Activated naive CD4-positive, alpha-beta T cell treated with Interleukin-2 at 50 U/mL for 16 hours (primary cell): ENCODE measurements at places on chromosomes 6 and 20.
A peak's percentile ranks its signal among the peaks of the same experiment; 100 is the strongest.

GRCh38 chr6:170111141-170111664 lies 179.7 kb downstream of the DLL1 start:
- DNase-seq: no peak

GRCh38 chr6:90249034-90249433 lies 47.6 kb downstream of the BACH2 start:
- DNase-seq: peak; percentile 23

GRCh38 chr20:57682184-57683101 lies 27.4 kb downstream of the PMEPA1 start:
- DNase-seq: no peak

- DNase-seq: no peak
These were observed 611 bp upstream of the TM9SF4 start for GRCh38 chr20:32108814-32109391.

- no peak for DNase-seq
These were observed 111.1 kb downstream of the FOXC1 start for GRCh38 chr6:1720620-1721322.

DNA sequence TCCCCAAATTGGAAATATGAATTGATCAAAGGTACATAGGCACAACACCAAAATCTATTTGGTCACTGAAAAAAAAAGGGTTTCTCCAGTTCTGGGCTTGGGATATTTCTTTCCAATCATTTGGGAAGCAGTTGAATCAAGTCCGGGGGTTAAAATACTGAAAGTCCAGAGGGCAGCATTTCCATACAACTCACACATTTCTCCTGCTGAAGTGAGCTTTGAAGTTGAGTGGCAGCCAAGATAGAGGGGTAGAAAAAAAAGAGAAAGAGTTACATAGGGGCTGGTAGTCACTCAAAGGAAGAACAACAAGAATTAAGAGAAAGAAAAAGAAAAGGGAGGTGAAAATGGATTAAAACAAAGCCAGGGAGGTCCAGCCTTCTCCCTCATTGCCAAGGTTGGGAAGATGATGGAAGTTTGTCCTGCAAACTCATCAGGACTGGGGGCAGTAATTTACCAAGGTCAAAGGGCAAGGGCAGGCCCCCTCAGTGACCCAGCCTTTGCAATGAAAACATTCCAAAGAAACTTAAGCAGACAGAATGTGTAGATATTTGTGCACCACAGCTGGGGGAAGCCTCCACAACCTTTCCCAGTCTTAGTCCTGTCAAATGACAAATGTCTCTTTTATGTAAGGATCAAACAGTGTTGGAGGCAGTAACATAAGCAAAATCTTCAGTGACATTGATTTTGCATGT lies 525.3 kb upstream of the JARID2 start:
- no peak for DNase-seq

- DNase-seq: no peak
These were observed 693.6 kb downstream of the QKI start for GRCh38 chr6:164108092-164108491.

GRCh38 chr6:168218785-168219566 lies 100.6 kb downstream of the DACT2 start:
- no peak for DNase-seq

- no peak for DNase-seq
These were observed 230.6 kb downstream of the TSHZ2 start for GRCh38 chr20:53202777-53203176.

DNA sequence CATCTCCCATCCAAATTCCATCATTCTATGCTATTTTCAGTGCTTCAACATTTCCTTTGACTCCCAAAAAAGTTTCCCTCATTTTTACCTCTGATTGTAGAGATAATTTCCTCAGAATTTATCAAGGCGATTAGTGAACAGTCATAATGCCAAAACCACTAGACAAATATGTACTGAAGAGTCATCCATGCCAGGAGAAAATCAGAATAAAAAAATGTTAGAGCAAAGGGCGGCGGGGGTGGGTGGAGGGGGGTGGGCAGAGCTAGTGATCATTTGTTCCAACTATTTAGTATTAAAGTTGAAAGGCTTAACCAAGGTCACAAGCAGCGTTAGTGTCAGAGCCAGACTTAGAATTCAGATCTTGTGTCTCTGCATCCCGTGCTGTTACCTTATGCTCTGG lies 5.3 kb upstream of the ADGRF5 start:
- no peak for DNase-seq

- DNase-seq: peak; percentile 69
These were observed 2.5 kb downstream of the TNFRSF6B start for GRCh38 chr20:63698739-63699465.

GRCh38 chr20:19794941-19795340 lies 36.9 kb downstream of the RIN2 start:
- no peak for DNase-seq

GRCh38 chr6:71481011-71481410 lies 192.4 kb downstream of the OGFRL1 start:
- no peak for DNase-seq

DNA sequence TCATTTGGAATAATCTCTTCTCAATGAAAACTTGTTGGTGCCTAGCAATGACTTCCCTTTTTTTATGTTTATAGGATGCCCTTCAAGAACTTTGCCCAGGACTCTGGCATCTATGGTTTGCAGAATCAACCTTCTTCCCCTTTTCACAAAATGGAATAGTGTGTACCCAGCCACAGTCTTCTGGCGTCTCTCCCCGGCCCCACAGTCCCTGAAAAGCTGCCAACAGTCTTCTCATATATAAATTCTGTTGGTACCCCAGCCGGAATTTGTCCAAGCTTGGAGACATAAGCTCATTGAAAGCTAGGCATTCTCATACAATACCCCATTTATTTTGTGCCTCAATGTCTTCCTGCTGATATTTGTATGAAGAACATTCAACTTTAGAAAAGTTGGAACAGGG lies 26.4 kb upstream of the MCM3 start:
- no peak for DNase-seq

GRCh38 chr6:20702366-20702765 lies 168.1 kb downstream of the CDKAL1 start:
- DNase-seq: no peak

GRCh38 chr6:7264041-7264440 lies 49.0 kb downstream of the SSR1 start:
- DNase-seq: no peak

- DNase-seq: no peak
These were observed 123.1 kb downstream of the RPS12 start for GRCh38 chr6:132937466-132937906.

DNA sequence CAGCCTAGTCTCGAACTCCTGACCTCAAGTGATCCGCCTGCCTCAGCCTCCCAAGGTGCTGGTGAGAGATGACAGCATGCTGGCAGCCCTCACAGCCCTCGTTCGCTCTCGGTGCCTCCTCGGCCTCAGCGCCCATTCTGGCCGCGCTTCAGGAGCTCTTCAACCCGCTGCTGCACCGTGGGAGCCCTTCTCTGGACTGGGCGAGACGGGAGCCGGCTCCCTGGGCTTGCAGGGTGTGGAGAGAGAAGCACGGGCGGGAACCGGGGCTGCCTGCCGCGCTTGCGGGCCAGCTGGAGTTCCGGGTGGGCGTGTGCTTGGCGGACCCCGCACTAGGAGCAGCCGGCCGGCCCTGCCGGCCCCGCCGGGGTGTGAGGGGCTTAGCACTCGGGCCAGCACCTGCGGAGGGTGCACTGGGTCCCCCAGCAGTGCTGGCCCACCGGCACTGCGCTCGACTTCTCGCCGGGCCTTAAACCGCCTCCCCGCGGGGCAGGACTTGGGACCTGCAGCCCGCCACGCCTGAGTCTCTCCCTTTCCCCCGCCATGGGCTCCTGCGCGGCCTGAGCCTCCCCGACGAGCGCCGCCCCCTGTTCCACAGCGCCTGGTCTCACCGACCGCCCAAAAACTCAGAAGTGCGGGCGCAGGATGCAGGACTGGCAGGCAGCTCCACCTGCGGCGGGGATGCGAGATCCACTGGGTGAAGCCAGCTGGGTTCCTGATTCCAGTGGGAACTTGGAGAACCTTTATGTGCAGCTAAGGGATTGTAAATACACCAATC lies 31.5 kb upstream of the RANBP9 start:
- DNase-seq: no peak

GRCh38 chr20:40600441-40601219 lies 88.4 kb downstream of the MAFB start:
- no peak for DNase-seq

DNA sequence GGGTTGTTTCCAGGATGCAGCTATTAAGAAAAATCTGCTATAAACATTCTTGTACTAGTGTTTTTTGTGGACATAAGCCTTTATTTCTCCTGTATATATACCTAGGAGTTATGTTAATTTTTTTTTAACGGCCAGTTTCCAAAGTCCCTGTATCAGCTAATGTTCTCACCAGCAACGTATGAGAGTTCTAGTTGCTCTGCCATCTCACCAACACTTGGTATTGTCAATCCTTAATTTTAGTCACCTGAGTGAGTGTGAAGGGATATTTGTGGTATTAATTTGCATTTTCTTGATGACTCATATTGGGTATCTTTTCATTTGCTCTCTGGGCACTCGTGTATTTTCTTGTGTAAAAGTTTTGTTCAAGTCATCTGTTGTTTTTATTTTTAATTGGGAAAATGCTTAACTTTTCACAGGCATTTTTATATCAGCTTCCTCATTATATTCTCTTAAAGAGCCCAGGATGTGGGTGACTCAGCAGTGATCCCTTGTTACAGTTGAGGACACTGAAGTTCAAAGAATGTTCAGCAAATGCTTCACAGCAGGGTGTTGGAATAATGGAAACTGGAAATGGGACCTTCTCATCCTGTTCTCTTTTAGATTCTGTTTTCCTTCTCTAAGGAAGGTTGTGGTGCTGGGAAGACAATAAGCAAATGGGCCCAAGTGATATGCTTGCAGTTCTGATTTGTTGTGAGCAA lies 211.7 kb upstream of the PRND start:
- DNase-seq: no peak

DNA sequence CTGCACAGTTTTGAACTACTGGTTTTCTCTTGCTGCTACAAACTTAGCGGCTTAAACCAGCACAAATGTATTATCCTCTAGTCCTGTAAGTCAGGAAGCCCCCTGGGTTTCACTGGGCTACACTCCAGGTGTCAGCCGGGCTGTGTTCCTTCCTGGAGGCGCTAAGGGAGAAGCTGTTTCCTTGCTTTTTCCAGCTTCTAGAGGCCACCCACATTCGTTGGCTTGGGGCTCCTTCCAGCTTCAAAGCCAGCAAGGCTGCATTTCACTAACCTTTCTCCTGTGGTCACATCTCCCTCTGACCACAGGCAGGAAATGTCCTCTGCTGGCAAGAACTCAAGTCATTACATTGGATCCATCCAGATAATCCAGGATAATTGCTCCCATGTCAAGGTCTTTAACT lies 350.6 kb upstream of the PLCB4 start:
- no peak for DNase-seq

DNA sequence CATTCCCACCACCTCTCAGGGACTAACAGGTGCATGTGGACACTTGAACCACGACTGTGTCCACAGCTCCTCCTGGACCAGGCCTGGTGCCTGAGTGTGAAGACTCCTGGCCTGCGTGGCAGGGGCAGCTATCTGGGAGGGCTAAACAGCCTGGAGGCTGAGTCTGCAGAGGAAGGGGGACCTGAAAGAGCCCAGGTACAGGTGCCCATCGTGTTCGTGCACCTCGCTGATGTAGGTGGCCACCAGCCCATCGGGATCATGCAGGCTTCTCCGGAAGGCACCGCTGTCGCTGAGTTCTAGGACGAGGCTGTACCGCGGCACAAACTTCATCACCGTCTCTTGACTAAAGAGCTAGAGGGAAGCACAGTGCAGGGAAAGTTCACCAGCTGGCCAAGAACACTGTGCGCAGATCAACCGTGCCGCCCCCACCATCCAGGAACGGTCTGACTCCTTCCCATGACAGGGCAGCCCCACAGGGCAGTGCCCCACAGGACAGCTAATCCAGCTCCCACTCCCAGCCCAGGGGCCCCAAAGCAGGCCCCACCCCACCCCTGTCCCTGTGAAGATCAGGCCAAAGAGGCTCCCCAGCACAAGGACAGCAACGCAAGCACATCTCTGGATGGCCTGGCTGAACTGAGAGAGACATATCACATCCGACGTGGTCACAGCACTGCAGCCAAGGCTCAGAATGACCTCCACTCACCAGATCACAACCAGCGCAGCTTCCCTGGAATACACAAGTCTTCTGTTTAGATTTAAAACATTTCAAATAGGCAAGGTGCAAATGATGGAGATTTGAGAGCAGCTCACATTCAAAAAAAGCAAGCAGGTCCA lies 14.8 kb downstream of the CST7 start:
- no peak for DNase-seq

- DNase-seq: no peak
These were observed 57.5 kb downstream of the RREB1 start for GRCh38 chr6:7165002-7165889.
